ENCODE measurements at places on chromosomes 2 and 18. TPM values are rescaled to one million over a fixed set of nuclear protein-coding genes. Genes with fewer than 3 reads are reported as not detected.

Gene SPDYA
- 3.7 TPM for total RNA-seq

Gene SLC9A4
- total RNA-seq = 0.55 TPM

Gene MALL
- total RNA-seq = 10.9 TPM

Gene TEX44
- total RNA-seq = not detected

Gene IL37
- not detected for total RNA-seq

Gene POLR1B
- 27.4 TPM for total RNA-seq

Gene TRIM43
- not detected for total RNA-seq

Gene POTEI
- total RNA-seq = 0.22 TPM

Gene GAREM1
- 10.3 TPM for total RNA-seq

Gene EDAR
- 0.66 TPM for total RNA-seq

Gene CD207
- 5.3 TPM for total RNA-seq

Gene SLC40A1
- total RNA-seq = 129 TPM

Gene TP53I3
- total RNA-seq = 40.7 TPM

Gene ALPI
- not detected for total RNA-seq

Gene TDRD15
- not detected for total RNA-seq

Gene DNAJC27
- 22.6 TPM for total RNA-seq
